Fibroblast of skin of right quadriceps (primary cell): ENCODE measurements at places on chromosomes 5 and 9.

- DNase-seq = peak; percentile 83
These were observed 382.2 kb upstream of the TLE4 start for GRCh38 chr9:79189511-79189924.

DNA sequence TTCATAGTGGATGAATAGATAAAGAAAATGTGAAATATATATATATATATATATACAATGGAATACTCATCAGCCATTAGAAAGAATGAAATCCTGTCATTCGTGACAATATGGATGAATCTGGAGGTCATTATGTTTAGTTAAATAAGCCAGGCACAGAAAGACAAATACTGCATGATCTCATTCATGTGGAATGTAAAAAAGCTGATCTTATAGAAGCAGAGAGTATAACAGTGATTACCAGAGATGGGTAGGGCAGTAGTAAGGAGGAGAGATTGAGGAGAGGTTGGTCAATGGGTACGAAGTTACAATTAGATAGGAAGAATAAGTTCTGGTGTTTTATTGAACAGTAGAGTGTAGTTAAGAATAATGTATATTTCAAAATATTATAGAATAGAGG lies 19.7 kb upstream of the PCDHAC2 start:
- no peak for DNase-seq

GRCh38 chr5:14741801-14742440 lies 77.4 kb downstream of the OTULIN start:
- no peak for DNase-seq

- DNase-seq = no peak
These were observed 25.0 kb downstream of the SKP1 start for GRCh38 chr5:134151723-134152122.

DNA sequence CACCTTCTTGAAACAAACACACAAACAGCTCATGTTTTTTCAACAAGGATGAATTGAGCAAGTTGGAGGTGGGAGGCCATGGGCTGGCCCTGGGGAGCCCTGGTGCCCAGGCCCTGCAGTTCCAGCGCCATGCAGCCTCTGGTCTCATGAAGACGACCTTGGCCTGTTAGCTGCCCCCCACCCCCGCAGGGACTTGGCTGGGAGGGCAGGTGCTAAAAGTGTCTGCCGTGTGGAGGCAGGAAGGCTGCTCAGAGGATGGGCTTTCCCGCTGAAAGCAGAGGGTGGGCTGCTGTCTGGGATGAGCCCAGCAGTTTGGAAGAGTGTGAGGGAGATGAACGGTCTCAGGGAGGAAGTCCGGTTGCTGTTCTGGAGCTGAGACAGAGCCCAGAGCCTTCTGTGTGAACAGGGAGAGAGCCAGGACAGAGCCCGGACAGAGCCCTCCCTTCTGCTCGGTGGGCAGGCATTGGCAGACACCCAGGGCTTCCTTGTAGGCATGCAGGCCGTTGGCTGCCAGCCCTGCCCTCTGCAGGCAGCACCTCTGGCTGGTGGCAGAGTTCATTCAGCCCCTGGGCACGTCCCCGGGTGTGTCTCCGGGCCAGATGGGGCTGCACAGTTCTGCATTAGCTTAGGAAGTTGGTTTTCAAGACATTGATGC lies 18.7 kb downstream of the ROPN1L start:
- DNase-seq = no peak

DNA sequence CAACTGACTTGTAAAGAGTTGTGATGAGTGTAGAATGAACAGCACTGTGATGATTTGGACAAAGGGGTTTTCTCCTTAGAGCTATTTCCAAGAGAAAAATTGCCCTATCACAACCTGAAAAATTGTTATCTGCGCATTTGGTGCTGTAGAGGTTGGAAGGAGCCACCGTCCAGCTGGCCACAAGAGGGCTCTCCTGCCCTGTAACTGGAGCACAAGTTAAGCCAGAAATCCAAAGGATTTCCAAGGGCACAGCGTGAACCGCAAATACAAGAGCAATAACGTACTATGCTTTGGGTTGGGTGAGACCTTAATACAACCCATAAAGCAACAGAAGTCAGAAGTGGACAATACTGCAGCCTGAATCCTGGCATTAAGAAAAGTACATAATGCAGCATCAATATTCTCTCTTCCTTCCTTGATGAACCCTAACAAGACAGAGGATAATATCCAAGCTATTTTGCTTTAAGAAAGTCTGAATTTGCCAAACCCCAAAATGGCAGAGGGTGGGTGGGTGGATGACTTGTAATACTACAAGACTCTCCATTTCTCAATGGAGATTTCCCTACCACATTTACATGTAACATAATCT lies 56.8 kb upstream of the SMIM32 start:
- peak; percentile 55 for DNase-seq

- no peak for DNase-seq
These were observed 8.0 kb upstream of the HABP4 start for GRCh38 chr9:96441798-96442445.

- peak; percentile 59 for DNase-seq
These were observed 163.9 kb downstream of the ARRDC3 start for GRCh38 chr5:91219091-91219802.

- no peak for DNase-seq
These were observed 757 bp downstream of the ZBED3 start for GRCh38 chr5:77086368-77086688.

DNA sequence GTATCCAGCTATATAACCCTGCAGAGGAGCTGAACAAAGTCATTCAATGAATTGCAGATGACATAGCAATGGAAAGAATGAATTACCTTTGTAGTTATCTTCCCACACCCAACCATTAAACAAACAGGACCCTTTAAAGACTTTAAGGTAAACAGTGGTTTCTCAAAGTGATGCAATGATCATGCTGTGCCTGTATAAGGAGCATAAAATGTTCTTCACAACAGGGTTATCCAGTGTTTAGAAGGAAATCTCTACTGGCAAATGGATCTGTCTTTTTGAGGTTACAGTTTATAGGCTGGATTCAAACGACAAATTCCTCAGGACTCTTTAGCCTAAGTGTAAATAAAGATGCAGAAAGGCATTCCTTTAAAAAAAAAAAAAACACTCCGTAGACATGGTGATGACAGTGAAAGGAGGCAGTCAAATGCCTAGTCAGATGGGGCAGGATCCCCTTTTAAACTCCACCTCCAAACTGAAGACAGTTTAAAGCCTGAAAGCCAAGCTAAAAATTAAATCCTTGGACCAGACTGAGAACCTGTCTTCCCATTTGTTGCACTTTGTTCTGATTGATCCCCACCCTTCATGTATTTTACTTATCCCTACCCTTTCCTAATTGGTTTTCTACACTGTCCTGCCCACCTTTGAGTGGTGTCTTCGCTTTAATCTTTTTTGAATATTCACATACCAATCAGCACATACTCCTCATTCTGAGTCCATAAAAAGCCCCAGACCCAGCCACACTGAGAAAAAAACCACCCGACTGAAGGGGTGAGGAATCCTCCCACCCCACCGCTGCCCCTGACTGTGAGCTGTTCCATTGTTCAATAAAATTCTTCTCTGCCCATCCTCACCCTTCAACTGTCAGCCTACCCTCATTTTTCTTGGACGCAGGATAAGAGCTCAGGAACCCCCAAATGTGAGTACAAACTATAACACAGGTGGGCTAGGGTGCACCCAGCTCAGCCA lies 761.3 kb upstream of the DMAC1 start:
- peak; percentile 24 for DNase-seq

DNA sequence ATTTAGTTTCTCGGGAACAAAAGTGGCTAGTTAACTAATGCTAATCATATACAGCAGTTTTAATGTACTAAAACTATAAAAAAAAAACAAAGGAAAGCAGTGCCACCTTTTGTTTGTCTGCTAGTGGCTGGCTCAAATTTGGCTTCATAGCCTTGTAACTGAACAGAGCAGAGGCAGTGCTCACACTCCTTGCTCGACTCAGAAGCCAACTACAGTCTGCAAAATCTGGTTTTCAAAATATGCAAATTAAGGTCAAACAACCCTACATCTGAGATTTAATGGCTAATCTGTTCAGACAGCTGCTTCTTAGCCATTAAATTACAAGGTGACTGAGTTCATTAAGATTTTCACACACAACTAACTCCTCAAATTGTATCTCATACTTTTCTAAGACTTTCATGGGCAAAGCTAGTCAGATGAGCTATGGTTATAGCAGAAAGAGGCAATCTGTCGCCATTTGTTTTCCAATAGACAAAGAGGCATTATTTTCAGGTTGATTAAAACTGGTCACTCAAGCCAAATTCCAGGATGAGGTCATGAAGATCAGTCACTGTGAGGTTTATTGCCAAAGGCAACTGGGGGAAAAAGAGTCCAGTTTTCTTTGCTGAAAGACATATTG lies 56.8 kb upstream of the EPB41L4A start:
- no peak for DNase-seq

DNA sequence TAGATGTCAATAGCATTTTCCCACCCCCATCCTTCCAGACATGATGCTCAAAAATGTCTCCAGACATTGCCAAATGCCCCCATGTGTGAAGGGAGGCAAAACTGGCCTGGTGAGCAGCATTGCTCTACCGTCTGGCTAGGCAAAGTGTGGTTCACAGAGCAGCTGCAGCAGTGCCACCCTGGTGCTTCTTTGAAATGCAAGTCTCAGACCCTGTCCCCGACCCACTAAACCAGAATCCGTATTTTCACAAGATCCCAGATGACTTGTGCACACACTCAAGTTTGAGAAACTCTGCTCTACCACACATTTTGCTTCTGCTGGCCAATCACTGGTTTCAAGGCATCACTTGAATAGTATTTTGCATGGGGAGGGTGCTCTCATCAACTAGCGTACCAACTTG lies 226.6 kb upstream of the KLF9 start:
- no peak for DNase-seq

- no peak for DNase-seq
These were observed 98.7 kb downstream of the C5orf15 start for GRCh38 chr5:133869519-133870335.

- DNase-seq = no peak
These were observed 153.0 kb upstream of the TUT7 start for GRCh38 chr9:86507212-86507630.

DNA sequence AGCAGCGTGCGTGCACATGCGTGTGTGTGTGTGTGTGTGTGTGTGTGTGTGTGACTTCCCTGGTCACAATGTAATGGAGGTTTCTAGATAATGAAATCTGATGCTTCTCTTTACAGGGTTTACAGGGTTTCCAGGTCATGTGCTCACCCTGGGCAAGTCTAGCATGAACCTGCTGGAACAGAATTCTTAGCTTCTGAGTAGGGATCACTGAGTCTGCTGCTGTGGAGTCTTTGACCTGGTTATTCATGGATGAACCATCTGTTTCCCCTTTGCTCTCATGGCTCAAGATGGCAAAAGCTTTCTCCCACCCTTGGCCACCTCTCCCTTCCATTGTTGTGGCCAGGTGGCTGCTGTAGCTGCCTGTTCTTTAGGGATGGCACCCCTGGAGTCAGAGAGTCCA lies 111.6 kb upstream of the SHB start:
- DNase-seq = no peak

DNA sequence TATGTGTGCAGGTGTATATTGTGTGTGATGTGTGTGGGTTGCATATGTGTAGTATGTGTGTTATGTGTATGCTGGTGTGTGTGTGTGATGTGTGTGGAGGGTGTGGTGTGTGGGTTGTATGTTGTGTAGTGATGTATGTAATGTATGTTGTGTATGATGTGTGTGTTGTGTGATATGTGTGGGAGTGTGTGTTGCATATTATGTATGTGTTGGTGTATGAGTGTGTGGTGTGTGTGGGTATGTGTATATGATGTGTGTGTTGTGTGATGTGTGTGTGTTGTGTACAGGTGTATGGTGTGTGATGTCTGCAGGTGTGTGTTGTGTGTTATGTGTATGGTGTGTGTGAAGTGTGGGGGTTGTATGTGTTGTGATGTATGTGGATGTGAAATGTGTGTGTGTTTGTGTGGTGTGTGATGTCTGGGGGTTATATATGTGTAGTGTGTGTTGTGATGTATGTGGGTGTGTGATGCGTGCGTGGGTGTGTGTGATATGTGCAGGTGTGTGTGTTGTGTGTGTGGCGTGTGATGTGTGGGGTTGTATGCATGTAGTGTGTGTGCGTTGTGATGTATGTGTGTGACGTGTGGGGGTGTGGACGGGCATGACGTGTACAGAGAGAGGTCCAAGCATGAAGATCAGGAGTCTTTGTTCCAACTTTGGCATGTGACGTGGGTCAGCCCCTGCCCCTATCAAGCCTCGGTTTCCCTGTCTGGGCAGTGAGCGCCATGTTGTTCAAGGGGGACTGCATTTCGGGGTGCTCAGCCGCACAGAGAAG lies 8.5 kb upstream of the CRB2 start:
- DNase-seq = no peak

DNA sequence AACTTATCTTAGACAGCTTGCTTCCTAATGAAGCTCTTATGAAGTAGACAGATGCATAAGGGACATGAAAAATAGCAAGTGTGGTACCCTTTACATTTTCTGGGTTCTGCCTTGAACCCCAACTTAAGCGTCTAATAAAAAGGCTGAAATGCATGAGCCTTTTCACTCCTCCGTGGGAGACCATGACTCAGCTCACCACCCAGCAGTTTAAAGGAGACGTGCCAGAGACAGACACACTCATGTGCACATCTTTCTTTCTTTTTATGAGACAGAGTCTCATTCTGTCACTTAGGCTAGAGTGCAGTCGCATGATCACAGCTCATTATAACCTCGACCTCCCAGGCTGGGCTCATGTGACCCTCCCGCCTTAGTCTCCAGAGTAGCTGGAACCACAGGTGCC lies 22.3 kb downstream of the CTXN3 start:
- DNase-seq = no peak

- peak; percentile 25 for DNase-seq
These were observed 151.6 kb downstream of the SIL1 start for GRCh38 chr5:139046551-139046950.

DNA sequence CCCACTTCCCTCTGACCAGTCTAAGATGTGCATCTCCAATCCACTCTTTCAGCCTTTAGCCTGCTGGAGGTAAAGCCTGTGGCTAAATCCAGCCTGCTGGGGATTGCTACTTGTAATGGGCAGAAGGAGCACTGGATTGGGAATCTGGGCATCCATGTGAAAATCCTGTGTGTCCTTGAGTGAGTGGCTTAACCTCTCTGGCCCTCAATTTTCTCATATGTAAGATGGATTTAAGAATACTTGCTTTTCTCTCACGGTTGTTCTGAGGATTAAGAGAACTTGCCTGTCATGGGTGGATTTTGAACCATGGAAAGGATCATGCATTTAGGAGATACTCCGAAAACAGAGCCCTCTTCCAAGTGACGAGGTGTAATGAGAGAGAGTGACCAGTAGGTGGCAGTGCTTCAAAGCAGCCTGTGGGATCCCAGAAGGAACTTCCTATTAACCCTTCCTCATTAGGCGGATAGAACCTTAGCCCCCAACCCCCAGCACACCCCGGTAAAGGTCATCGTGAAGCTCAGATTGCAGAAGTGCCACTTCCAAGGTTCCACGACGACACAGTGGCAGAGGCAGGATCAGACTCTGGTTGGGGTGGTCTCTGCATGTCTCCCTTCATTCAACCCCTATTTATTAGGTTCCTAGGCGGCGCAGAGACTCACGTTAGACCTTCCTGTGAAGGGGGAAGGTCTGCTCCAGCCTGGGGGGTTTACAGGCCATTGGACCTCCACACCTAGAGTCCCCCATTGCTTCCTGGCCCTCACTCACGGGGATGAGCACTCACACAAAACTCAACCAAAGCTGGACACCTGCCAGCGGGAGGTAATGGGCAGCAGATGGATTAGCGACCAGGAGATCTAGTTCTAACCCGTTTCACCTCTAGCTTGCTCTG lies 68.7 kb upstream of the ZNF618 start:
- peak; percentile 61 for DNase-seq

GRCh38 chr5:157607371-157608161 lies 32.0 kb upstream of the ADAM19 start:
- DNase-seq = peak; percentile 80
